Spleen (tissue), 13 donors: ENCODE measurements at places on chromosomes 7 and 10. TPM values are rescaled to one million over a fixed set of nuclear protein-coding genes. Genes with fewer than 3 reads are reported as not detected.
A peak's percentile ranks its signal among the peaks of the same experiment; 100 is the strongest.

DNA sequence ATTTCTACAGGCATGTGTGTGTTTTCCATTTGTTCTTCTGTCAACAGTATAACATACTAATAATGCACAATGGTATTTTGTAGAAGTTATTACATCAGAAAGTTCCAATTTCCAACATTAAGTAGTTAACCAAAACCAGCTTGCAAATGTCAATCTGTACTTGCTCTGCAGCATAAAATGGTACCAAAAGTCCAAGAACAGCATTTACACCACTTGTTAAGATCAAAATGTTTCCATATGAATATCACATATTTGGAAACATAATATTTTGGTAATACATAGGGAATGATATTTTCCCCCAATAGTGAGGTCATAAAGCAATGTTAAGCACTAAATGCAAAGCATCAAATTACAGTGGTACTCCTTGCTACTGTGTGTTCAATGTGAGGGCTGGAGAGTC is 162.1 kb downstream of the ZNF438 start:
- H3K27me3 ChIP-seq: no peaks in the 10 kb centered on the region
- no peaks in the 10 kb centered on the region for H3K4me1 ChIP-seq
- H3K36me3 ChIP-seq: no peaks in the 10 kb centered on the region

The PLOD3 gene
- 66.6 TPM for total RNA-seq

GRCh38 chr10:44178856-44179255 is 206.0 kb downstream of the CXCL12 start:
- no peaks in the 10 kb centered on the region for H3K36me3 ChIP-seq
- no peaks in the 10 kb centered on the region for H3K4me1 ChIP-seq
- H3K4me3 ChIP-seq: no peak overlapping the region
- H3K27ac ChIP-seq: no peak overlapping the region
- no peaks in the 10 kb centered on the region for H3K27me3 ChIP-seq
- DNase-seq: no peak

DNA sequence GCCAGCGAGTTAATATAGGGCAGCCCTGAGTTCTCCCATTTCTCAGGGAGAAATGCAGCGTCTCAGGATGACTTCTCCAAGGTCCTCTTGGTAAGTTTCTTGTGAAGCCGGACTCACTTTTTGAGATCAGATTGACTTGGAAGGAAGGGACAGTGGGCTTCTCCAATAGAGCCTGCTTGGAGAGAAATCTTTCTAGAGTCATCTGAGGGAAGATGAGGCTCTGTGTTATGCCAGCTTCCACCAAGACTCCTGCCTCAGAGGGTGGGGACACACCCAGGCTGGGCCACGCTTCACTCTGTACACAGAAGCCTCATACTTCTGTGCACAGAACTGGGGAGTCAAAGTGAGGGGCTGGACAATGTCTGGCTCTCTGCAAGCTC is 5.6 kb downstream of the C10orf105 start:
- H3K27ac ChIP-seq: peak overlapping the region; percentile 81
- no peaks in the 10 kb centered on the region for H3K27me3 ChIP-seq
- no peak overlapping the region for H3K4me3 ChIP-seq

DNA sequence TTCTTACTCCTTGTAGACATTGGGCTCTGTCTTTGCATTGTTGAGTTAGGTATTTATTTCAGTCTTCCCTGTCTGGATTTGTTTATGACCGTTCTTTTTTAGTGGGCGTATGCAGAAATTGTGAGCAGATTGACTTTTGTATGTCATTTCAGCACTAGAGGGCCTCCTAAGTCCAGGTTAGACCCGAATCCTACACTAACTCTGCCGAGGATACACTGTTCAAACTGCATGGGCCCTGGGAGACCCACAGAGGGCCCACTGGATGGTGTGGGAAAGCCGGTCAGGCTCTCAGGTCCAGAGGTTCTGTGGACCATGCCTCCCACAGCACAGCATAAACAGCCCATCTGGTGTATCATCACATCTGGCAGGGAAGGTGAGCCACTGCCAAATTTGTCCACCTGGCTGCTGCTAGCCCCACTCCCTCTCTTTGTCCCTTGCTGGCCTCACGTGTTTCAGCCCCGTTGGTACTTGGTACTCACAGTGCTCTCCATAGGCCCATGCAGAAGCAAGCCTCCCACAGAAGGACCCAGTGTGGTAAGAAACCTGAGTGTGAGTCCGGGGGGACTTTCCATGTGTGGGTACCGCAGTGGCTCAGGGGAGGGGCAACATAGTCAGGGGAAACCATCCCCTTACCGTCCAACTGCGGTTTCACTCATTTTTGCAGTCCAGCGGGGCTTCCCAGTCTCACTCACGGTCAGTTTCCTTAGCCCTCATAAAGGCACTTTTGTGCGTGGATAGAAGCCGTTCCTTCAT is 112.8 kb downstream of the APBB1IP start:
- H3K27me3 ChIP-seq: no peaks in the 10 kb centered on the region
- H3K27ac ChIP-seq: no peak overlapping the region
- H3K36me3 ChIP-seq: peaks cover 98% of the 10 kb centered on the region

The C10orf105 gene
- 3.4 TPM for total RNA-seq

- no peaks in the 10 kb centered on the region for H3K36me3 ChIP-seq
- H3K27me3 ChIP-seq: no peaks in the 10 kb centered on the region
- peak; percentile 4 for DNase-seq
- no peaks in the 10 kb centered on the region for H3K4me1 ChIP-seq
- no peak overlapping the region for H3K4me3 ChIP-seq
- H3K27ac ChIP-seq: no peak overlapping the region
These were observed 101.0 kb upstream of the DNAAF5 start for GRCh38 chr7:625376-625971.

DNA sequence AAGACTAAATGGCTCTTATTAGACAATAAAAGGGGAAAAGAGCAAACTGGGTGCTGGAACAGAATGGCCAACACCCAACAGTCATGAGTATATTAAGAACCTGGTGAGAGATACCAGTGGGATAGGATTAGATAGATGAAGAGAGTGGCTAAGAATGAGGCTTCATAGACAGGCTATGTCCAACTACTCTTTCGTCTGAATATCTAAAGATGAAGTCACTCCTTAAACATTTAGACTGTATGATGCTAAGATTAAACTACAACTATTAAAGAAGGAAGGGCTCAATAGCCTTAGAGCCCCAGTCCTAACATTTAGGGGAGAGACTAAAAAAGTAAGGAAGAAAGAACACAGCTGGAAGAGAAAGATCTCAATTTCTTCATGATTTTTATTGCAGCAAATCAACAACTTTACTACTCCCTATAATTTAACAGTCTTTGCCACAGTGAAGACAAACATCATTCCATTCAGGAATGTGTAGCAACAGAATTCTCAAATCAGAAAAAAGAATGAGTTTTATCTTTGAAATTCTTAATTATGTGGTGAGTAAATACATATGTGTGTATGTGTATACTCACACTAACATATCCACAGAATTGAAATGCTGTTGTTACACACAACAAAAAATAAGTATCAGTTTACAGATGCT is 45.6 kb downstream of the CACNA2D1 start:
- no peak overlapping the region for H3K27ac ChIP-seq
- no peaks in the 10 kb centered on the region for H3K27me3 ChIP-seq
- no peak for DNase-seq

GRCh38 chr10:76050291-76050625 is 618.8 kb downstream of the LRMDA start:
- H3K36me3 ChIP-seq: no peaks in the 10 kb centered on the region
- H3K27ac ChIP-seq: no peak overlapping the region
- no peak for DNase-seq

- no peaks in the 10 kb centered on the region for H3K4me1 ChIP-seq
- H3K27me3 ChIP-seq: no peaks in the 10 kb centered on the region
- H3K27ac ChIP-seq: no peak overlapping the region
- H3K4me3 ChIP-seq: no peak overlapping the region
- H3K36me3 ChIP-seq: no peaks in the 10 kb centered on the region
- peak; percentile 47 for DNase-seq
These were observed 5.6 kb upstream of the AIFM2 start for GRCh38 chr10:70137927-70138883.

DNA sequence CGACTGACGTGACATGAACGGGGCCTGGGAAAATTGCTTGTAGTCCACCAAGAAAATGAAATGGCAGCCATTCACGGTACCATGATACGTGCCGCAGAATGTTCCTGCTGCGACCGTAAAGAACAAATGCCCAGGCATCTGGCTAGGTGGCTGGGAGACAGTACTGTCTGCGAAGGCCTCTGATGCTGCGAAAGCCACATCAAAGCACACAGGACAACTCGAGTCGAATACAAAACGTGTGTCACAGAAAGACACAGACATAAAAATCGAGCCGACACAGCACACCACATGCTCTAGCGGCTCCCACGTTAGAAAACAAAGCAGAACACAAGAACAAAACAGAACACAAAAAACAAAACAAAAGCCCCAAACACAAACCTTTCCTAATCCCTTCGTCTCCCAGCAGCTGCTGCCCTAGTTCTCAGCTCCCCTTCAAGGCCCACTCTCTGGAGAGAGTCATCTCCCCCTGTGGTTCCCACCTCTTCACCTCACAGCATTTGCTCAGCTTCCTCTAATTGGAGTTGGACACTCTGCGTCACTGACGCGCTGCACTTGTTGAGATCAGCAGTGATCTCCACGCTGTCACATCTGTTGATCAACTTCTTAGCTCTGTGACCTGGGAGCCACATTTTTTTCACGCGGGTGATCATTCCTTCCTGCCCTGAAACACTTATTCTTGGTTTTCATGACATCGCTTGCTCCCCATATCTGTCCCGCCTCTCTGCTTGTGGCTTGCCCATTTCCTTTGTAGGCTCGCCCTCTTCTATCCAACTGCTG is 112.2 kb downstream of the CLEC2L start:
- H3K4me1 ChIP-seq: no peaks in the 10 kb centered on the region
- H3K27ac ChIP-seq: no peak overlapping the region
- no peak for DNase-seq
- H3K4me3 ChIP-seq: no peak overlapping the region
- H3K36me3 ChIP-seq: no peaks in the 10 kb centered on the region

GRCh38 chr10:3830946-3831345 is 45.9 kb upstream of the KLF6 start:
- peaks cover 24% of the 10 kb centered on the region for H3K4me1 ChIP-seq
- no peak overlapping the region for H3K27ac ChIP-seq
- DNase-seq: no peak

The TRIM50 gene
- 0.70 TPM for total RNA-seq

DNA sequence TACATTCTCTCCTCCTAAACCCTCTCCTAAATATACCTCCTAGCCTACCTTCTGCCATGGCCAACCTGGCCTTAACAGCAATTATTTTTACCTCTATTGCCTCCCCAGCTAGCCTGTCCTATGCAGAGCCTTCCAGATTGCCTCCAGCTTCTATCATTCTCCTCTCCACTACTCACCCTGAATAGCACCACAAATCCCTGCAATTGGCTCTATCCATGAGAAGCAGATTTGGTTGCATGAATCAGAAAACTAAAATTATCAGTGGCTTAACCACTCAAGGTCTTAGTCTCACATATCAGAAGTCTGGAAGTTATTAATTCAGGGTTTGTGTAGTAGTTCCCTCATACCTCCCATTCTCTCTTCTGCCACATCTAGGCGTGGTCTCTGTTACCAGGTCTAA is 120.3 kb upstream of the CACUL1 start:
- H3K4me3 ChIP-seq: no peak overlapping the region
- no peaks in the 10 kb centered on the region for H3K36me3 ChIP-seq
- H3K4me1 ChIP-seq: peaks cover 4% of the 10 kb centered on the region
- no peak for DNase-seq
- H3K27me3 ChIP-seq: no peaks in the 10 kb centered on the region

GRCh38 chr7:29135846-29136245 is 10.5 kb downstream of the CPVL start:
- no peaks in the 10 kb centered on the region for H3K36me3 ChIP-seq
- H3K4me3 ChIP-seq: no peak overlapping the region
- H3K27ac ChIP-seq: peak overlapping the region; percentile 64
- no peak for DNase-seq
- no peaks in the 10 kb centered on the region for H3K27me3 ChIP-seq

The COL28A1 gene
- 0.94 TPM for total RNA-seq

- H3K27me3 ChIP-seq: no peaks in the 10 kb centered on the region
- peaks cover 58% of the 10 kb centered on the region for H3K4me1 ChIP-seq
- no peaks in the 10 kb centered on the region for H3K36me3 ChIP-seq
These were observed 73.5 kb downstream of the ZRANB1 start for GRCh38 chr10:125015356-125015944.

The DBF4 gene
- total RNA-seq: 18.2 TPM

GRCh38 chr10:37263304-37263703 is 137.9 kb downstream of the ANKRD30A start:
- no peak overlapping the region for H3K4me3 ChIP-seq
- no peaks in the 10 kb centered on the region for H3K4me1 ChIP-seq
- no peak overlapping the region for H3K27ac ChIP-seq
- DNase-seq: no peak
- no peaks in the 10 kb centered on the region for H3K36me3 ChIP-seq
- H3K27me3 ChIP-seq: no peaks in the 10 kb centered on the region

The THSD7A gene
- total RNA-seq: 8.7 TPM

GRCh38 chr10:5146920-5147254 is 38.1 kb downstream of the AKR1C8 start:
- DNase-seq: no peak
- no peaks in the 10 kb centered on the region for H3K27me3 ChIP-seq
- H3K27ac ChIP-seq: no peak overlapping the region
- no peaks in the 10 kb centered on the region for H3K4me1 ChIP-seq
- H3K36me3 ChIP-seq: no peaks in the 10 kb centered on the region
- H3K4me3 ChIP-seq: no peak overlapping the region

DNA sequence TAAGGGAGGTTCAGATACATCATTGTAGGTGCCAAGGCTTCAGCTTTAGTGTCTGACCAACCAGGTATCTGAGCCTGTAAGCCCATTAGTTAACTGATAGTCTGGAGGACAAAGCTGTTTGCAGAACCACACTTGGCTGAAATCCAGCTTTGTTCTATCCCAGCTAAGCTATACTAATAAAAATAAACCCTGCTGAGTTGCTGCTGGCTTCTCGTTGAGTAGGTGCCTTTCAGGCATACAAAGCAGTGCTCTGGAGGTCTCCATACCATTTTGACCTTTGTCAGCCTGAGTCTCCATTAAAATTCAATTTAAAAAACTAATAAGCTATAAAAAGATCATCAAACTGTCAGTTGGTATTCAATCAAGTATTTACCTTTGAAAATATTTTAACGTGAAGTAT is 22.0 kb downstream of the CDCA7L start:
- no peak overlapping the region for H3K4me3 ChIP-seq
- H3K27me3 ChIP-seq: no peaks in the 10 kb centered on the region
- H3K27ac ChIP-seq: no peak overlapping the region
- DNase-seq: no peak

- no peak overlapping the region for H3K4me3 ChIP-seq
- H3K4me1 ChIP-seq: no peaks in the 10 kb centered on the region
- no peak for DNase-seq
- no peak overlapping the region for H3K27ac ChIP-seq
These were observed 32.0 kb downstream of the BET1 start for GRCh38 chr7:93972029-93972725.
